Activated T-helper 9 cell treated with anti-CD3 and anti-CD28 coated beads, Interleukin-2, amount 50 U/mL, for 16 hours (primary cell): ENCODE measurements at places on chromosomes 1 and 21.

GRCh38 chr1:201694608-201695335, 134.2 kb upstream of the IPO9 start:
- DNase-seq, result no peak

GRCh38 chr21:45335761-45336534, 48.3 kb upstream of the POFUT2 start:
- no peak for DNase-seq

DNA sequence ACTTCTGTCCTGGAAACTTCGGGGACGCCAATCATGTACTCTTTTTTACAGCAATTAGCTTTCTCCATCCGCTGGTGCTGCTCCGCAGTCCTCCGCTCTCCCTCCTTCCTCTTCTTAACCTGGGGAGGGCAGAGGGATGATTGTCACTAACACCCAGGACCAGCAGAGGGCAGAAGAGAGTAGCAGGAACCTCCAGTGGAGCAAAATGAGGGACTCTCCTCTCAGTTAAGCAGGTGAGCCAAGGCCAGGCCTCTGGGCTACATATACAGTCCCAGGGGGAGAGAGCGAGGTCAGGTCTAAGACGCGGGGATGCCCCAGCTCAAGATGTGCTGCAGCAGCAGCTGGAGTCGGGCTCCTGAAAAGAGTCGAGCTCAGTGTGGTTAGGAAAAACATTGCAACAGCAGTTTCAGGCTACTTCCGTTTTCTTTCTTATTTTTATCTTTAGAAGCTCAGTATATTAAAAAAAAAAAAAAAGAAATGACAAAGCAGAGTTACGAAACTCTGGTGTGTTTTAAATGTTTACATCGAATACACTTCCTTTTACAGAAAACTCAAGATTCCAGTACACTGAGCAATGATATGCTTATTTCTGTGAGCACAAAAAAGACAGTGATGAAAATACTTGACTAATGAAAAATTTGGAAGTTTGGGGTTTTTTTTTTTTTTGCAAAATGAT, 25.7 kb upstream of the NLRP3 start:
- DNase-seq, result peak; percentile 67

GRCh38 chr1:247079141-247079874, 697 bp upstream of the ZNF670 start:
- DNase-seq, result no peak

DNA sequence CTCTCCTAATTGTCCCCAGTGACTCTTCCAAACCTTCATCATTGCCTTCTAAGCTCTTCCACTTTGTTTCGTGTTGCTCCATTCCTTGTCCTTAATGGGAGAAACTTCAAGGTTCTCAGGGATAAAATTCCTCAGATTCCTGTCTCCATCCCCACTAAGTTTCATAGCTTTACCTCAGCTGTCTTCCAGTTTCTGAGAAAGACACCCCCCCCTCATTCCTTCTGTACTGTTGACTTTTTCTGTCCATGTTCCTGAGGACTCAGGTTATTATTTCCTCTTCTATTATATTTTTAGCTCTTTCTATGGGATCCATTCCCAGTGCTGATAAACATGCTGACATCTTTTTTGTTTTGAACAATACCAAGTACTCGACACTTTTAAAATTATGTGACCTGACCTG, 215.3 kb upstream of the PTGFR start:
- no peak for DNase-seq

GRCh38 chr1:34268311-34268954, 91.7 kb downstream of the C1orf94 start:
- DNase-seq, result no peak

GRCh38 chr1:66585002-66585401, 51.0 kb downstream of the SGIP1 start:
- DNase-seq, result no peak

DNA sequence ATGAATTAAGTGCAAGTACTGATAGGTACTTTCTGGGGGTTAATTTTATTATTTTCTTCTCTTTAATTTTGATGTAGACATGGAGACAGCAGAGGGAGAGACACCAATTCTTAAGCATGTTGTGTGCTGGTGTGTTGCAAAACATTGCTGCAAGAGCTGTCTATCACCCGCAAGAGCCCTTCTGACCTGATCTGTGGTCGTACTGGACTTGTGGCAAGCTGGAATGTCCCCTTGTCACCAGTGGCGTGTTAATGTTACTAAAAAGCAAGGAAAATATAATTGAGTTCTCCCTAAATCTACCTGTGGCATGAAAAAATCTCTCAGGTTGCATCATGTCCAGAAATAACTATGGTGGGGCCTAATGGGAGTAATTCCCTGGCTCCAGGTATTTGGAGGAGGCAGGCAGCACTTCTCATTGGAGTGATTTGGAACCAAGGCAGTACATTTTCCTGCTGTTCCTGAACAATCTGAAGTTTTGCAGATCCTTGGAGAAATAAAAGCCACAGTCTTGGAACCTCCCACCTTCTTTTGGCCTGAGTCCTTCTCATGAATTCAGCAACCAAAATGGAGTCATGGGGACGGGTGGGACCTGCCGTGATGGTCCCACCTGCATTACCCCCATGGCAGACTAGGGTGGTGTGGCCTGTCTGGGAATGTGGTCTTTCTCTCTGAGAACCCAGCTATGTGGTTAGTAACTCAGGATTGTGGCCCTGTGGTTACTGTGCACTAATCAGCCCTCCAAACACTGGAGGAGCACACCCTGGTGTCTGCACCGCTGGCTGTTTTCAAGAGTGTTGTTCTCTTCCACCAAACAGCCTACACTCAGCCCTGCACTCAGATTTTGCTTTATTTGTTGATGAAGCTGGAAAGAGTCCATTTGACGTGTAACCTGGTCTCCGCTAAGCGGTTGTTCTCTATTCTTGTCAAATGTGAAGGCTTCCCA, 57.4 kb downstream of the GALNT2 start:
- DNase-seq, result no peak

GRCh38 chr1:19416921-19417470, 68.3 kb downstream of the CAPZB start:
- no peak for DNase-seq

DNA sequence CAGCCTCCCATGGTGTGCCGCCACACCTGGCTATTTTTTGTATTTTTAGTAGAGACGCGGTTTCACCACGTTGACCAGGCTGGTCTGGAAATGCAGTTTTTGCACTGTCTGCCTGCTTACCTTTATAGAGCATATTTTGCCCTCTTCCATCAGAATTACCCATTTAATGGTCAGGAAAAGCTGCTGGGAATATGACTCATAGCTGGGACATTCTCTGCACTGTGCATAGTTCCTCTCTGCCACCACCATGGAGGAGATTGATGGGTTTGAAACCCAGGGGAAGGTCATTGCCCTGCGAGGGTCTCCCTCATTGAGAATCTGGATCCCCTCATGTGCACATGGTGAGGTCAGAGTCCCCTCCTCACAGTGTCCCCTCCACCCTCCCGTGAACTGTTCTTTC, 32.1 kb downstream of the MX1 start:
- no peak for DNase-seq

DNA sequence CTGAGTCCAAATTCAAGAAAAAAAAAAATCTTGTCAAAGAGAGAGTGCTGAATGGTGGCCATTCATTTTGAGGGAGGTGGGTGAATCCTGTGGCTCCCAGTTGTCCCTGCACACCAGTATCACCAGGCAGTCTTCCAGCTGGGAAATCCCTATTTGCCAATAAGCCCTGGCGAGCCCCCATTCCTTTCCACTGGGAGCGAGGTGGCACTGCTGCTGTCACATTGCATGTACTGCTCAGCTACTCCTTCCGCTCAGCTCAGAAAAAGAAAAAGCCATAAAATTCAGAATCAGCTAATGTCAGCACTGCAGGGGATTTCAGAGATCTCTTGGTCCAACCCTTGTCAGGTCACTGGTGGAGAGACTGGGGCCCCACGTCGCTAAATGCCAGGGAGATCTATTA, 298.5 kb downstream of the OMA1 start:
- DNase-seq, result no peak

- no peak for DNase-seq
These were observed 2.6 kb downstream of the TUFT1 start for GRCh38 chr1:151542710-151543129.

DNA sequence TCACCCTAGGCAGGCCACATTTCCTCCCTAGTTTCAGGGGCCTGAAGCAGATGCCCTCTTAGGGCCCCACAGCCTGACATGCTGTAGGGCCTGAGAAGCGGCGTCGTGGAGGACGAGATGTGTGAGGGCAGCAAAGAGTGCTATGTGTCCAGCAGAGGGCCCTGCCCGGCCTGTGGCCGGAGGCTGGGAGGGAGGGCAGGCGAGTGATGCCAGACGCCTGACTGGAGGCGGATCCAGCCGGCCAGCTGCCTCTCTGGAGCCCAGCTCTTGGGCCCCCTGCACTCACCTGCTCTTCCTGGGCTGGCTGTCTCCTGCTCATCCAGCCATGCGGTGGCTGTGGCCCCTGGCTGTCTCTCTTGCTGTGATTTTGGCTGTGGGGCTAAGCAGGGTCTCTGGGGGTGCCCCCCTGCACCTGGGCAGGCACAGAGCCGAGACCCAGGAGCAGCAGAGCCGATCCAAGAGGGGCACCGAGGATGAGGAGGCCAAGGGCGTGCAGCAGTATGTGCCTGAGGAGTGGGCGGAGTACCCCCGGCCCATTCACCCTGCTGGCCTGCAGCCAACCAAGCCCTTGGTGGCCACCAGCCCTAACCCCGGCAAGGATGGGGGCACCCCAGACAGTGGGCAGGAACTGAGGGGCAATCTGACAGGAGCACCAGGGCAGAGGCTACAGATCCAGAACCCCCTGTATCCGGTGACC, at the start of gene GPR37L1:
Gene GPR37L1, plus strand, starts transcription at position 279 of the 697 bp plus-strand sequence. Its CDS starts 47 bp downstream, at position 326.
- DNase-seq, result no peak

GRCh38 chr1:172269644-172270043, 150.8 kb upstream of the C1orf105 start:
- DNase-seq, result no peak

GRCh38 chr1:227781314-227781930, 34.1 kb upstream of the PRSS38 start:
- no peak for DNase-seq

DNA sequence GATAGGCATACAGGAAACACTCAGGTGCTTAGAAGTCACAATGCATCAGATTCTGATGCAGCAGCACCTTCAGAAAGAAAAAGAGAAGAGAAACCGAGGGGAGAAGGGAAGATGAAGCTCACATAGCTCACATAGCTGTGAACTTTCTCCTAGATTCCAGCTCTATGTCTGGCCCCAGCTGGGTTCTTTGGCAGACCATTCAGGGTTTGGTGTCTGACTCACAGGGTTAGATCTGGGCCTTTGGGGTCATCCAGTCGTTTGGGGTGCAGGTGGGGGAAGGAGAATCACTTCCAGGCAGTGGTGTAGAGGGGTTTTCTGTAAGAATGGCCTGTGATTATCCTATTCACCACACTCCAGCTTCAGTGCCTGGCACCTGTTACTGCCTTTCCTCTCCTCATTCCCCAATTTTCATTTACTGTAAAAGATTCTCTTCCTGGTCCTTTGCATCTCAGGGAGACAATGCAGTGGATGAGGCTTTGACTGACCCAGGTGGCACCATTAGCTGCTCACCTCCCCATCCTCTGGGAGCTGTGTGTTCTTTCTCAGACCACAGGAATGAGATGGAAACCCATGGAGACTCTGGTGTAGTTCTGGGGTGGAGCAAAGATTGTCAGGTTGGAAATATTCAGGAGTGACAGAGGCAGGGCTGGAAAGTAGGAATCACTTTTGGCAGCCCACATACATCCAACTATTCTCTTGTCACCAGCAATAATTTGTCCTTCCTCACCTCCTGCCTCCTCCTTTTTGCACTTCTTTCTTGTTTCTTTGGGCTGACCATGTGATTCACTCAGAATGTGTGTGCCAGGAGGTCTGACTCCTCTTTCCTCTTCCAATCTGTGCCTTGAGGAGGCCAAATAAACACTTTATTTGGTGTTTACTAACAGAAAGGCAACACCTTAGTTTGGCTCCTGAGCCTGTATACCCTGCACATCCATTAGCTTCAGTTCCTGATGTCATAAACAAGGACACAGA, 103.3 kb downstream of the PAPPA2 start:
- DNase-seq, result no peak

DNA sequence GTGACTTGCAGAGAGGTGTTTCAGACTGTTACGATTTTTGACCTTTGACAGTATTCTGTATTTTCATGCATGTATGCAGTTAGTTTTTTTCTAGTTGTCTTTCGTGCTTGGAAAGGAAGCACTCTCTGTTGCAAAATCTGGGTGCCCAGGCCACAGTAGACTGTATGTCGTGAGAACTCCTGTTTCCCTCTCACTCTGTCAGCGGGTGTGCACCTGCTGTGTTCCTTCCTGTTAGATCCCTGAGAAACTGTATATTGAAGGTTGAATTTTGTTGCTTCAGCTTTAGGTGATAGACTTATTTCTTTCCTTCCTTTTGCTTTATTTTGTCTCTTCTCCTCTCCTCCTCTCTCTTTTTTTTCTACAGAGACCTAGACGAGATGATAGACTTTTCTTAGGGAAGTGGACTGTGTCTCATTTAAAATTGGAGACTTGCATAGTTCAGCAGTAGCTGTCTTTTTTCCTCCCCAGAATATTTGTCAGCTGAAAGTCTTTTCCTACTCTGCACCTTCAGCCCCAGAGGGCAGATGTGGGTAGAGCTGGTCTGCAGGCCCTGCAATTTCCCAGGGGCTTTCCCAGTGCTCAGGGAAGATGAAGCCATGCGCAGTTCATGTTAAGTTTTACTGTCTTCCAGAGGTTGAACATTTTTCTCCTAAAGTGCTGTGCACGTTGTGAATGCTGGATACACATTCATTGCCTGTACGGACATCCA, 1.4 kb downstream of the TRAPPC10 start:
- DNase-seq, result peak; percentile 34

DNA sequence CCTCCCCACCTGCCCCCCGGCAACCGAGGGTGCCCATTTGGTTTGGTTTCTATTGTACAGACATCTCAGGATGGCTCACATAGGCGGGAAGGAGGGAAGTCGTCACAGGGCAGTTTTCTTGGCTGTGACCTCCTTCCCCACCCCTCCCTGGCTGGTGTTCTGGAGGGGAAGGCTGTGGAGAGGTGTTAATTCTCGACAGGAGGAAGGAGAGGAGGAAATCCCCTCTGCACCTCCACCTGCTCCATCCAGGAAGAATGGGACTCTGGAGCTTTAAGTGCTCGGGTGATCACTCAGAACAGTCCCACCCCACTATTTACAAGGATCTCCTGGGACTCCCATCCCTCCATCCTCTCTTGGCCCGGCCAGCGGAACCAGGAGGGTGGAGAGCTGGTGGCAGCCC, 7.6 kb downstream of the MEX3A start:
- no peak for DNase-seq

DNA sequence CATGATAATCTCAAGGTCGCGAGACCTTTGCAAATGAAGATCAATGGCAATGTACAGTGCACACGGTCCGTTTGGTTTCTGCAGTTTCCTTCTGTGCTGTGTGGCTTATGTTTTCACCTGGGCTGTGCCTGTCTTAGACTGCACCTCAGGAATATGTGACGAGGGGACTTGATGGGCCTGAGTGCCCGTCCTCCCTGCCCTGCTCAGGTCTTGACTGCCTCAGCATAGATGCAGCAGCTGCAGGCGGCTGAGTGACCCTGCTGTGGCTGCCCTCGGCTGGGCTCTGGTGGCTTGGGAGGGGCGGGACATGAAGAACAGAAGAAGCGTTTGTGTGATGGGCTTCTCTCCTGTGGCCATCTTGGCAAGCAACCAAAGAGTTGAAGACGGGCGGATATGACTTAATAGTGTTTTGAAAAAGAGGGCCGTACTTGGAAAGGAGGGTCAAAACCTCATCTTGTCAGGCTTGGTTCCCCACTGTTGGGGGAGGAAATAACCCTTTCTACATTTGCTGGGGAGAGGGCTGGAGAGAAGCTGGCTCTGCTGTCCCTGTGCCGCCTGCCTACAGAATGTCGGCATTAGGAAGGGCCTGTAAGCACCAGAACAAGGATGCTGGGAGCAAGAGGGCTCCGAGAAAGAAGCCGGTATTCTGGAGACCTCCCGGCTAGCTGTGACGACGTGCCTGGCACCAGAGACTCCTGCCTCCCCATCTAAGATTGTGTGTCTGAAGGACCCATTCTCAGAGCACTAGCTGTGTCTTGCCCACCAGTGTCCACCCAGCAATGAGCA, 7.1 kb downstream of the MYBPHL start:
- no peak for DNase-seq
